ENCODE measurements at places on chromosomes 12 and 14.

GRCh38 chr14:53124786-53125185 lies 28.3 kb downstream of the DDHD1 start:
- no peak for DNase-seq

- peak; percentile 77 for DNase-seq
Measured at GRCh38 chr14:34629657-34630529, at the start of gene SNX6. Gene SNX6 (minus strand): TSS chr14:34630148. CDS start chr14:34630116, 32 bp downstream.

DNA sequence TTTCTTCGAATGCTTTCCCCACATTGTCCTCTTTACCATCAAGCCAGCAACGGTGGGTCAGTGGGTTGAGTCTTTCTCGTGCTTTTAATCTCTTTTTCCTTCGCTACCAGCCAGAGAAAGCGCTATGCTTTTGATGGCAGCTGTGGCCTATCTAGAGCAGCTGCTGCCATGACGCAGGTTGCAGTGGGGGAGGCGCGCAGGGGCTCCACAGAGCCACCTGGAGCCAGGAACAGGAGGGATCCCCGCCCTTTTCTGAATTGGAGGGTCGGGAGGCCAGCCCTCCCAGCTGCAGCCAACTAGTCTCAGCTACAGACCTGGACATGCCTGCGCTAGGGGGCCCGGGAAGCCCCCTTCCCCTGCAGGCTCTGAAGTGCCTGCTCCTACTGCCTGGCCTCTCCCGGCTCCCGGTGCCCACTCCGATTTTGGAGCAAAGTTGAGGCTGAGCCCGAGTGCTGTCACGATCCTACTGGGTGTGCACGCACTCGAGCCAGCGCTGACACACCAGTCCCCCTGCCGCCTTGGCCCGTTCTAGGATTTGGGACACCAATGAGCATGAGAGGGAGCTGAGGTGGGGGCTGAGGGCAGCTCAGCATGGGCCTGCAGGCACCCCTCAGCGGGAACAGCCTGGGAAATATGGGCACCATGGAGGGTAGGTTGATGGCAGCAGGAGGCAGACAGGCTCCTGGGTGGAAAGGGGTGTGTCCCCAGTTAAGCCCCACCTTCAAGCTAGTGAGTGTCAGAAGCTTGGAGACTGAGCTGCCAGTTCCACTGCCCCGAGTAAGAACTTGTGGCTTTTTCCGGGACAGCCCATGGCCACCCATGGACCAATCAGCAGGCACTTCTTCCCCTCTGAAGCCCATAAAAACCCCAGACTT lies 784.2 kb downstream of the SLC6A15 start:
- no peak for DNase-seq

- no peak for DNase-seq
Measured at GRCh38 chr12:740921-741320, 11.5 kb upstream of the WNK1 start.

- DNase-seq = peak; percentile 73
Measured at GRCh38 chr12:127145929-127146789, 1120.8 kb upstream of the TMEM132C start.

- DNase-seq = peak; percentile 91
Measured at GRCh38 chr14:61476754-61477410, 155.5 kb downstream of the PRKCH start.

- DNase-seq = no peak
Measured at GRCh38 chr12:67722296-67722695, 73.8 kb downstream of the DYRK2 start.

DNA sequence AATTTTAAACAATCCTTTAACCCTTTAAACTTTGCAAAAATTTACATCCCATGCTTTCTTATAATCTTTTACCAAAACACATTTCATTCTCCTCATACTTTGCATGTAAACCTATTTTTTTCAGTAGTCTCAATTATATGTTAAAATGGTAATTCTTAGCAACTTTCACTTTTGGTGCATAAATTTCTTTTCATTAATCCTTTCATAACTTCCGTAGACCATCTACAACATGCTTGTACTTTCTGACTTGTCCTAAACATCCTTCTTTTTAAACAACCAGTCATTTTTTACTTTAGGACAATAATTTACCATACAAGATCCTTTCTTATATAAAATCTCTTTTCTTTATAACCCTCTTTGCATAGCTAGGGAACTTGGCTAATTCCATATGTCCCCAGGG lies 19.5 kb downstream of the CCDC91 start:
- DNase-seq = no peak
